ENCODE measurements at places on chromosomes 2 and 18.

DNA sequence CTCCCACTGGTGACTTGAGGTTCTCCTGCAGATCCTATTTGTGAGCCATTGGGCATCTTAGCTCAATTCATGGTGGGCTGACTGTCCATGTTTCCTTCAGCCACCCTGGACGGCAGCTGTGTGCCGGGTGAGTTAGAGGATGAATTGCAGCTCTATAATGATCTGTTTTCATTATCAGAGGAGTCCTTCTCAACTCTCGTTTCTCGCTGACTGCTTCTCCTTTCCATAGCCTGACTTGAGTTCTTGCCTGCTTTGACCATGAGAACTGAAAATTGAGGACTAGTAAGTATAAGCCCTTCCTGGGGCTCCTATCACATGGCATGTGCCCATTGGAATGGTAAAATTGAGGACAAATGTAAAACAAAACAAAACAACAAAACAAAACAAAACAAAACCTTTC is 121.8 kb downstream of the CDC42EP3 start:
- no peak for DNase-seq

DNA sequence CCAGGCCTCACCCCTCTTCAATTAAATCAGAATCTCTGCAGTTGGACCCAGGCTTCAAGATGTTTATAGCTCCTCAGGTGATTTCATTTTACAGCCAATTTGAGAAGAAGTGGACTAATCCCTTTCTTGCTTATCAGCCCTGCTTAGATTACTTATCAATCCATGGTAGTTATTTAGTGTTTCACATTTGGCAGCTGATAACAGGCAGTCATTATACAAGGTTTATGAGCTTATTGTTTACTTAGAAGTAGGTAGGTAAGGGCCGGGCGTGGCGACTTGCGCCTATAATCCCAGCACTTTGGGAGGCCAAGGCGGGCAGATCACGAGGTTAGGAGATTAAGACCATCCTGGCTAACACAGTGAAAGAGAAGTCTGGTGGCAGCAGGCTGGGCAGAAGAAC is 237.5 kb downstream of the CTNNA2 start:
- no peak for DNase-seq

GRCh38 chr18:55233857-55234256 is 274.6 kb upstream of the CCDC68 start:
- no peak for DNase-seq

DNA sequence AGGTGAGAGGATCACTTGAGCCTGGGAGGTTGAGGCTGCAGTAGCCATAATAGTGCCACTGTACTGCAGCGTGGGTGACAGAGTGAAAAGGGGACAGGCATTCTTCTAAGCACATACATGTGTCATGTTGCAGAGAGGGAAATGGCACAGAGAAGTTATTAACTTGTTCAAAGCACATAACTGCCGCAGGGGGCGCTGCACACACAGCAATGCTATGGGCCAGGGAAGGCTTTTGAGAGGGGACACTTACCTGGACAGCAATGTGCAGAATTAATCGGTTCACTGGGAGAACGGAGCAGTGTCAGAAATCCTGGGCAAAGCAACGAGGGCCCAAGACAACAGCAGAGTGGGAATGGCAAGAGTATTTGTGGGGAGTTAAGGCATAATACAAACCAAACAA is 2.4 kb downstream of the SCYGR8 start:
- no peak for DNase-seq

- no peak for DNase-seq
These were observed 117.6 kb downstream of the SMAD7 start for GRCh38 chr18:48832938-48833700.

- no peak for DNase-seq
These were observed 6.1 kb downstream of the ADCY3 start for GRCh38 chr2:24913911-24914310.

Measured in glomerular endothelial cell (primary cell).